ENCODE measurements at places on chromosomes 13 and 19.

- no peak for DNase-seq
Observed at GRCh38 chr13:82458169-82458568, 1424.1 kb downstream of the SLITRK1 start.

GRCh38 chr13:73060251-73061160, 1.7 kb downstream of the KLF5 start:
- DNase-seq = no peak

GRCh38 chr19:29624489-29625185, 18.6 kb downstream of the POP4 start:
- DNase-seq = no peak

- DNase-seq = no peak
Observed at GRCh38 chr19:3694361-3695123, 5.7 kb downstream of the PIP5K1C start.

- no peak for DNase-seq
Observed at GRCh38 chr19:54462047-54462654, 1.4 kb downstream of the LENG9 start.

- no peak for DNase-seq
Observed at GRCh38 chr13:53010374-53011105, 18.1 kb upstream of the OLFM4 start.

DNA sequence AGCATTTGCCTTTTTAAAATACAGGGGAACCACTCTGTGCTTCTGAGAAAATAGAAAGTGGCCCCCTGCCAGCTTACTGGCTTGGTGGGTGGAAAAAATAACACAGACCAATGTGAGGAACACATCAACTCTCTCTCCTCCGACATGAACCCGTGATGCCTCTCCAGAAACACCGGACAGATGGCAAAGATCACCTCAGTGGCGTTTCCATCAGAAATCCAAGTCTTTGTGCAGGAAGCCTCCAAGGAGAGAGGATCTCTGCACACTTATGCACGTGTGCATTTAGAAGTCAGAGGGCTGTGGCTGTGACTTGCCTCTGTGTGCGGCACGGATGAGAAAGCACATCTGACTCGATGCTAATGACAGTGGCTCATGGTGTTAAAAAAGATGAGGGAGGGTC, 112.3 kb upstream of the KLF12 start:
- no peak for DNase-seq

DNA sequence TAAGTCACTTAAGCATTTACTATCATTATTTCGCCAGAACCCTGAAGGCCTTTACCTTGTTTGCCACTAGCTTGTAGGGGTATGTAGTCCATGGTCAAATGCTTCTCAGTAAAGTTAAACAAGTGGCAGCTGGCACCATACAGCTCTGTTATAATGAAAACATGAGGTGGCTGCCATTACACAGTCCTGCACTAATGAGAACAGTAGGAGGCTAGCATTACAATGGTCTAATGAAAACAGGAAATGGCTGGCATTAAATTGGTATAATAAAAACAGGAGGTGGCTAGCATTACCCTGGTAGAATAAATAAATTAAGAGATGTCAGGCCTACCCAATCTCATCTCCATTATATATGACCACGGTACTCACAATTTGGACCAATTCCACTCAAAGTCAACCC, 107.5 kb downstream of the PCDH17 start:
- DNase-seq = no peak

- peak; percentile 1 for DNase-seq
Observed at GRCh38 chr19:34428549-34429285, 536 bp downstream of the UBA2 start.
